ENCODE measurements at places on chromosomes 4 and X.
A peak's percentile ranks its signal among the peaks of the same experiment; 100 is the strongest.

DNA sequence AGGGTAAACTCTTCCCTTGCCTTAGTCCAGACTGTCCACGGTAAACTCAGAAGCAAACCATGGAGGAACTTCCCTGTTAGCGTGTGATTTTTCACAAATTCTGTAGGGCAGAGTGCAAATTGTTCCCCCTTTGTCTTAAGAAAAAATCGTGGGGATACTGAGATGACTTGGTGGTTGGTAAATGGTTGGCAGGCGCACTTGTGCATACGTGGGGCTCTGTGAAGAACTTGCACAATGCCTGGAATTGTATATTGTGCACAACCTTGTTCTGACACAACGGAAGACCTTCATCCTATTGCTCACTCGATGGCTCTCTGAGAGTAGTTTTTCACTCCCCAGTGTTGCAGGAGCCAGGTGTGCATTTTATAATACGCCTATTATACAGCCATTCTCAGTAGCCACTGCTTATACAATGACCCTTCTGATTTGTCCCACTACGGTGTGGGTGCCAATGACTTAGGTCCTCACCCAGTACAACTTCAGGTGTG, 150.0 kb downstream of the SPRY1 start:
- DNase-seq = no peak

GRCh38 chr4:122117743-122118142, 34.4 kb upstream of the BLTP1 start:
- peak; percentile 21 for DNase-seq

DNA sequence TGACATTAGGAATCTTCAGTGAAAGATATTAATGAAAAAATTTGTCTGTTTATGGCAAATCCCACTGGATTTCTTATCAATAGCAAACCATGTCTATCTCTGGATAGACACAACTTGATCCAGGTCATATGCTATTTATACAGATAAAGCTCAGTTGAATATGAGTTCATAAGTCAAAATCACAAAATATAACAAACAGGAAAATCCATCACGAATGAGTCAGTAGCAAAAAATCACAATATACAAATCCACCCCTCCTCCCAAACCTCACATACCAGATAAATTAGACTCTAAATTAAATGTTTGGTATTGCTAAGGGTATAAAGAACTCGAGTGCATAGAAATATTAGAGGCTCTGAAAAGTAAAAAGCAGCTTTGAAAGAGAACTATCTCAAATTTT, 420.5 kb downstream of the TLL1 start:
- DNase-seq = no peak

GRCh38 chr4:75654905-75655304, 18.3 kb downstream of the G3BP2 start:
- no peak for DNase-seq

GRCh38 chr4:63757929-63758328, 651.3 kb downstream of the TECRL start:
- no peak for DNase-seq

DNA sequence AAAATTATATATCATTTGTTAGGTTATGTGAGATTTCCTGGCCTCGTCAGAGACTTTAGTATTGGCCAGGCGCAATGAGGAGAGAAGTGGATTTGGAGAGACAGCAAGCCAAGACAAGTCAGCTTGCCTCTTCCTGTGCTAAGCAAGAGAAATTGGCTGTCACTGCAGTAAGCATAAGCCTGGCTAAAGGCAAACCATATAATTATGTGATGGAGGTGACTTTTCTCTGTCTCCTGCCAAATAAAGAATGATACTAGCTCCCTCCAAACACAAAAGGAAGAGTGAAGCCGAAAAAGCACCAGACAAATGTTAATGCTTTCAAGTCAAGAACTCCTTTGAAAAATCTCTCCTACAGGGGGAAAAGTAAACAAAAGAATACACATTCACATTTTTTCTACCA, 2246.0 kb downstream of the ARAP2 start:
- DNase-seq = no peak

DNA sequence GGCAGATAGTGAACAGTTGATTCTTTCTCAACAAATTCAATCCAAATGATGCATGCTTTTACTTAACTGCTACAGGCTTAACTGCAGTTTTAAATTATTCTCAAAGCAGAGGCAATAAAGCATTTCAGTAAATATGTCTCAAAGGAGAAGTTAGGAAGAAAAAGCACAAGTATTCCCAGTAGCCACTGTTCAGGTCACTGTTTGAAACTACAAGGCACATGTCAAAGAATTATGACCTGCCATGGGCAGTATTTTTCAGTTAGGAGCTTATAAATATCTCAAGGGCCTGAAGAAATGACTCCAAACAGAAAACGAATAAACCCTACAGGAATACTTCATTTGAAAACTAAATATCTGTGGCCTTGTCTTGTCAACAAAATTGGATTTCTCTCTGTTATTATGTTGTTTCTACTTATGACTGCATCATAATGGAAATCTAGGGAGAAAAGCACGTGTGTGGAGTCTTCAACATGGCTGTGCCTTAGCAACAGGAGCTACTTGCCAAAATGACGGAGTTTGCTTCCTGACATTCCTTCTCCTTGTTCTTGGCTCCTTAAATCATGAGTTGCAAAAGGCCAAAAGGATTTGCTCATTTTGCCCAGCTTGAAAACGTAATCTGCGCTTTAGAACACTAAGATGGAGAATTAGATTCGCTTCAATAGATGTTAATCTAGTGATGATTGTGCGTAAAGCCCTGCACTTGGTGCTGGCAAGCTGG, 67.6 kb upstream of the GPR101 start:
- no peak for DNase-seq

DNA sequence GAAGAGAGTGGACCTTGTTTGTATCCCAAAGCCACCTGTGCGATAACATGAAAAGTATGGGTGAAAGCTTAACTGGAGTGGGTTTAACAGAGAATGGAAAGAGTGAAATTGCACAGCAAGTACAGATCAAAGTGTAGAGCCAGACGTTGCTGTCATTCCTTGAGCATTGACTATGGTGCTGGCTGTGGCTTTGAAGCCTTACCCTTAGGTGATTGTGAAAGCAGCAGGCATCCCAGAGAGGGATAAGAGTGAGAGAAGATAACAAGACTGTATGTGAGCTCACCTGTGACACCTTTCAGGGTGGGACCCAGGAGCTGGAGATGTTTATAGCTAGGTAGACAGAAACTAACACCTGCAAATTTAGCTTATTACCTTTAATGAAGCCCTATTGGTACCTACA, 77.6 kb downstream of the CFAP299 start:
- DNase-seq = no peak

DNA sequence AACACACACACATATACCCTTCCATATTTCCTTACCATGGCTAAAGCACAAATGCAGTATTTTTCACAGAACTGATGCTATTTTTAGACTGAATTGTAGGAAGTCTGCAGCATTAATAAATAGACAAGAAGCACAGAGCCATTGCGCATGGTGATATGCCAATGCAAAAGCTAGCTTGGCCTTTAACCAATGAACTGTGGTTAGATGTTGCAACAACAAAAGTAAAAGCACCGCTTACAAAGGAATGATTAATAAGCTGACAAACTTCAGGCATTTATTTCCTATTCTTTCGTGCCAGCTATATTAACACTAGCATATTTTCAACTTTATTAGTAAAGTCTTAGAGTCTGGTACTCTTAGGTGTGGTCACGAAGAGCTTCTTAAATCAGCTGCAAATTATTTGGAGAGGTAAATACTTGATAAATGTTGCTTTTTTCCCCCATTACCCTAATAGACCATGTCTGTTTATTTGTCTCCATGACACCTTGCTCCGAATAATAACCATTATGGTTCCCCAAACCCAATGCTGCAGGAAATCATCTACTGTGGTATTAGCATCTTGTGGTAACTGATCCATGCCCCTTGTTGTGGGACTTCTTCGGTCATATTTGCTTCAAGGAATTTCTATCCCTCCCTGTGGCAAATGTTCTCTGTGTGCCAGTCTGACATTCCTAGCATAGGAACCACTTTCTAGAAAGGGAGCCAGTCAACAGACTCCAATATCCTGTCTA, 306.1 kb upstream of the TAPT1 start:
- DNase-seq = no peak

GRCh38 chr4:4831266-4831665, 28.2 kb upstream of the MSX1 start:
- no peak for DNase-seq

- DNase-seq = no peak
Observed at GRCh38 chrX:16476692-16477091, 173.3 kb upstream of the S100G start.

DNA sequence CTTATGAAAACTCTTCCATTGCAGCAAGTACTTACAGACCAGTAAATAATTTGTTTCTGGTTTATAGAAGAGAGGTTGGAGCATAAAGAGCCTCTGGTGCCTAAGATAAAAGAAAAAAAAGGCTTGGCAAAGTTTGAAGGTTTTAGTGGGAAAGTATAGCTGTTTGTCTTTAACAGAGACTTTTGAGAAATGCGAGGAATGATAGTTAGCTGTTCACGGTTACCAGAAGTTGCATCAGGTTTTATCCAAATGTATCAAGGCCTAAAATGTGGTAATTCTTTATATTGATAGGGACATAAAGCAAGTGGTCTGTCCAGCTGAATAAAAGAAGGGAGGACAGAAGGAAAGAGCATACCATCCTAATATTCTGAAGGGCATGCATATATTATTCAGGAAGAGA, 29.3 kb downstream of the RAP1GDS1 start:
- no peak for DNase-seq

DNA sequence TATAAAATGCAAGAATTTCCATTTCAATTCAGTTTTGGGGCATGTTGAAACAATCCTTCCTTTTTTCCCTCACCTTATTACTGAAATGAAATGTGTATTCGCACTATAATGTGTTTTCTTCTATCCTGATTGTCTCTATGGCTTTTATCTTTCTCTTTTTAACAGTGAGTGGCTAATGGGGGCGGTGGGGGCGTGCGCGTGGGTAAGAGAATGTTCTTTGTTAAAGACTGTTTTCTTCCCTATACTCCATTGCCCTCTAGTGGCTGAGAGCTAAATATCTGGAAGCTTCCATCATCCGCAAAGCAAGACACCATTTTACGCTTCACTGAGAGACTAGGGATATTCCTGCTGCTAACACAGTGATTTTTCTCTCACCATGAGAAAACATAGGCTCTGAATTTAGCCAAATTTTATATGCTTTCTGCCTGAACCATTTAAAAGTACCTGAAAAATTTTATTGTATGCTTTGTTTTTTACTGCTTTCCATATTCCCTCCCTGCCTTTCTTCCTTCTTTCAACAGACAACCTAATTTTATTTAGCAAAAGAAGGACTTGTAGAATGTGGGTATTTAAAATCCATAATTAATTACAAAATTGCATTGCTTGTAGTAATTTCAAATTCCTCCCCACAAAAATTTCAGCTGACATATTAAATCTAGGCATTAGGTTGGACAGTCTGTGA, 194.0 kb downstream of the GASK1B start:
- DNase-seq = no peak

DNA sequence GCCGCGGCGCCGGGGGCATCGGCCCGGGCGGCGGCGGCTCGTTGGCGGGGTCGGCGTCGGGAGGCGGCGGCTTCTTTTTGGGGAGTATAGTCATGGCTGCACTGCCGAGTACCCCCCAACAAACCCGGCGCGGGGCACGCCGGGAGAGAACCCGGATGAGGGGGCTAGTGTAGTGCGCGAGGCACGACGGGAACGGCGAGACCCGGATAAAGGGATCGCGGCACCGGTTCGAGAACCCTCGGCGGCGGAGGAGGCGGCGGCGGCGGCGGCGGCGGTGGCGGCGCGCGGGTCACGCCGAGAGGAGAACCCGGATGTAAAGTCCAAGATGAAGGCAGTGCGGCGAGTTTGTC, at the start of gene OTUD5:
TSS of gene OTUD5 (minus strand) at position 131 of the 350 bp plus-strand sequence. CDS start at position 94, 37 bp downstream.
- DNase-seq = peak; percentile 72

- no peak for DNase-seq
Observed at GRCh38 chr4:159238631-159239030, 135.8 kb downstream of the RAPGEF2 start.

DNA sequence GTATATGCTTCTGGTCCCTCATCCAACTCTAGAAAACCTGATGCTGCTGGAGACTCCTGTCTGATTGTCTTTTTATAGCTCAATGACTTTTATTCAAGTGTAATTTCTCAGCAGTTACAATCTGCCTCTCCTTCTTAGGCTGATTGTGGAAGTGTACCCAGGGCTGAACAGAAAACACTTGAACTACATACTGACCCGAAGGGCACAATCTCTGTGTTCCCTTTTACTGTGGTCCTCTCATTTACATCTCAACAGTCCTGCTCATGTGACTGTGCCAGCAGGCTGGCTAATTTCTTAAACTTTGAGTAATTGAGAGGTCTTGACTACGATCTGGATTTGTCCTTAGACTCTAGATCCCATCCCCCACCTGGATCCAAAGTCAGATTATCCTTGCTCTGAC, 863.4 kb downstream of the PDHA2 start:
- DNase-seq = no peak

- DNase-seq = no peak
Observed at GRCh38 chr4:185309770-185310169, 86.0 kb downstream of the LRP2BP start.

GRCh38 chr4:118346495-118346894, 6.3 kb downstream of the PRSS12 start:
- DNase-seq = no peak

DNA sequence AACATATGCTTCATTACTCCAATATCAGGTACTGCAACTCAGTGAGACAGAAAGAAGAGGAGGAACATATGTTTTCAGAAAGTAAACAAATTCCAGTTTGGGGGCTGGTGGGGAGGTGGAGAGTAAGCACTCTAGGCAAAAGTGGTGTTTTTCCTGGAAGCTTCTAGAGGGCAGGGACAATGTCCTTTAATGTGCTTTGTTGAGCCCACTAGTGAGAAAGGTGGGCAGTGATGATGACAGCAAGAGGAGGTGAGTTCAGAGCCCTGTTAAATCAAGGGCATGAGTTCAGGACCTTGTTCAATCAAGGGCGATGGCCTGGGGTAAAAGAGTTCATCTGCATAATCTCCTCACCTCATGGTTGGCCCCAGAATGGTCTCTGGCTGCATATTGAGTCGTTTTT, 38.4 kb downstream of the GPC3 start:
- DNase-seq = no peak

- no peak for DNase-seq
Observed at GRCh38 chr4:147194114-147194513, 248.4 kb upstream of the TTC29 start.

Data from CD8-positive, alpha-beta T cell (primary cell).